Mesothelial cell of epicardium (in vitro differentiated cells): ENCODE measurements at places on chromosomes 1 and 21.

DNA sequence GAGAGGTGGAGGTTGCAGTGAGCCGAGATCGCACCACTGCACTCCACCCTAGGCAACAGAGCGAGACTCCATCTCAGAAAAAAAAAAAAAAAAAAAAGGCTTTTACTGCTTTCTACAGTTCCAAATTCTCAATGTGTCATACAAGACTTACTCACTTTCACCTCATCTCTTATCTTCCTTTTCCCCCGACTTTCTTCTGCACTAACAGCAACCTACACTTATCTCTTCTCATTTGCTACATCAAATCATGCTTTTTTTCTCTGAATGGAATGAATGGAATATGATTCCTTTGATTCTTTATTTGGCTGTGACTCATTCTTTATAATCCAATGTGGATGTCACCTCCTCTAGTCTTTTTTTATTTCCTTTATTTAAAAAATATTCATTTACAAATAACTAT lies 168.4 kb upstream of the DMRTA2 start:
- no peak for DNase-seq

DNA sequence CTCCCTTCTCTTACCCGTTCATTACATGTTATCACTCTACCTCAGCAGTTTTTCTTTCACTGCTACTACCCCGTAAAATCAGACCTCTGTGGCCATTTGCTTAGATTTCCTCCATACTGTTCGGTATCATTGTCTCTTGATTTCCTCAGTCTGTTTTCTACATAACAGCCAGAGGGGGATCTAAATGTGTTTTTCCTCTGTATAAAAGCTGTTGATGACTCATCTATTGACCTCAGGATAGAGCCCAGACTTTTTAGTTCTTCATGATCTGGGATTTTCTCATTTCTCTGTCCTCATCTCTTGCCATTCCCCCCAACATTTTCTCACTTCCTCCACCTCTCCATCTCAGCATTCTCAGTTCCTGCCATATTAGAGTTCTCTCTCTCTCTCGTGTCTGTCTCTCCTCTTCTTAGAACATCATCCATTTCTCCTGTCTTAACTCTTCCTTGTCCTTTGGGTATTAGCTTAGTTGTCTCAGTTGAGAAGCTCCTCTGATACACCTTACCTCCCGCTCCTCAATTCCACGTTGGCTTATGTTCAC lies 10.5 kb downstream of the OTUD3 start:
- no peak for DNase-seq

GRCh38 chr1:110896090-110896489 lies 23.1 kb downstream of the CD53 start:
- DNase-seq = no peak

- DNase-seq = no peak
Measured at GRCh38 chr1:1419813-1420653, 1.0 kb downstream of the ANKRD65 start.

GRCh38 chr1:110554871-110555801 lies 36.2 kb upstream of the KCNA10 start:
- DNase-seq = peak; percentile 69

GRCh38 chr1:51100264-51100880 lies 1.7 kb upstream of the C1orf185 start:
- DNase-seq = no peak

DNA sequence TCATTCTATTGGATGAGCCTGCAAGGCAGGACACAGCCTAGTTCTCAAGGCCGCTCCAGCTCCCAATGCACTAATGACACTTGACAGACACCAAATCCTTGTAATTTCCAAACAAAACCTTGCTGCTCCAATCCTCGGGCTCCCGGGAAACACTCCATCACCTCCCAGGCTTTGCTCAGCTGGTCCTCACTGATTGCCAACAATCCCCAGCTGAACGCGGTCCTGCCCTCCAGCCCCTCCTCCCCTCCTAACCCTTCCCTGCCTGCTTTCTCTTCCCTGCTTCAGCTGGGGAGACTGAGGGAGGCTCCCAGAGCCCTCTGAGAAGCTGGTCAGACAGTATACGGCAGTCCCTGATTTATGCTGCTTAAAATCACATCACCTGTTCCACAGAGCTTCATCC lies 114.4 kb upstream of the TNR start:
- no peak for DNase-seq

- no peak for DNase-seq
Measured at GRCh38 chr1:109733236-109733870, 7.5 kb downstream of the GSTM3 start.

DNA sequence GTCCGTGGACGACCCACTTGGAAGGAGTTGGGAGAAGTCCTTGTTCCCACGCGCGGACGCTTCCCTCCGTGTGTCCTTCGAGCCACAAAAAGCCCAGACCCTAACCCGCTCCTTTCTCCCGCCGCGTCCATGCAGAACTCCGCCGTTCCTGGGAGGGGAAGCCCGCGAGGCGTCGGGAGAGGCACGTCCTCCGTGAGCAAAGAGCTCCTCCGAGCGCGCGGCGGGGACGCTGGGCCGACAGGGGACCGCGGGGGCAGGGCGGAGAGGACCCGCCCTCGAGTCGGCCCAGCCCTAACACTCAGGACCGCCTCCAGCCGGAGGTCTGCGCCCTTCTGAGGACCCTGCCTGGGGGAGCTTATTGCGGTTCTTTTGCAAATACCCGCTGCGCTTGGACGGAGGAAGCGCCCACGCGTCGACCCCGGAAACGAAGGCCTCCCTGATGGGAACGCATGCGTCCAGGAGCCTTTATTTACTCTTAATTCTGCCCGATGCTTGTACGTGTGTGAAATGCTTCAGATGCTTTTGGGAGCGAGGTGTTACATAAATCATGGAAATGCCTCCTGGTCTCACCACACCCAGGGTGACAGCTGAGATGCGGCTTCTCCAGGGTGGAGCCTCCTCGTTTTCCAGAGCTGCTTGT lies 32.4 kb downstream of the PRMT2 start:
- no peak for DNase-seq

DNA sequence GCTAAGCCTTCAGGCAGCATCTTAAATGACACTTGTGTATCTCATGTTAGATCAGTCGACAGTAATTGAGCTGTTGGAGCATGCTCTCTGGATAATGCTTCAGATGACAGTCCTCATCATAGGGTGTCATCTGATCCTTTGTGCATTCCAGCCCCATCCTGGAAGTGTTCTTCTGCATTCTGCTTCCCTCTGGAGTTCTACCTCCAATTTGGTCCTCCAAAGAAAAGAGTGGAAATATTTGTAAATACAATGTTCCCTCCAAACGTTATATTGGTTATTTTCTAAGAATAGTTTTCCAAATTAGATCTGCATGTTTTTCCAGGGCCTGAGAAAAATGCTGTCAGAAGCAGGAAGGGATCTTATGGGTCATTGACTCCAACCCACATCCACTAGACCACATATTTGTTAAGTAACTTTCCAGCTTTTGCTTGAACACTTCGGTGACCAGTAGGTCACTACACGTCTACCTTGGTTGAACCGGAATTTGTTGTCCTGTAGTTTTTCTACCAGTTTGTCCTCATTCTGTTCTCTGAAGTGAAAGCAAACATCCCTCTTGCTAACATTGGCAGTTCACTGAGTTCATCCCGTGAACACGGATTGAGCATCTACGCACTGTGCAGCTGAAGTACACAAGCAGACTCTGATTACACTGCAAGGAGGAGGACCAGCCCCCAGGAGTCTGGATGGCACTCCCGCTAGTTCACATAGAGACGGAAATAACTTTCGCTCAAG lies 136.0 kb downstream of the TLR5 start:
- DNase-seq = no peak

- DNase-seq = no peak
Measured at GRCh38 chr1:243490748-243491686, 235.2 kb downstream of the SDCCAG8 start.

GRCh38 chr1:226202246-226202645 lies 15.7 kb upstream of the ACBD3 start:
- no peak for DNase-seq

- DNase-seq = no peak
Measured at GRCh38 chr1:19606817-19607642, 37.1 kb upstream of the NBL1 start.

DNA sequence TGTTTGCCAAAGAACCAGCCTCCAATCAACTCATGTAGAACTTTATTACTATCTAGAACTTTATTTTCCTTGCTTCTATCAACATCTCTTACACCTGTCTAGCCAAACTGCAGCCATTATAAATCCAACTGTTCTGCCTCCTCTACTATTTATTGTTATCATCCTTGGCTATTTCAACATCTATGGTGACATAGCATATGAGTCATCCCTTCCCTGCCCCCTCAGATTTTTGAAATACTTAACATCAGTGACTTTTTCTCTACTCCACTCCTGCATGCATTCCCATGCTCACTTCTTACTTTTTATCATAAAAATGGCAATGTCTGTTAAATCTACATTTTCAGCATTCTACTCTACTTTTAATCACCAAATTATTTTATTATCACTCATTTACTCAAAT lies 544.9 kb upstream of the NEGR1 start:
- DNase-seq = no peak

GRCh38 chr1:154716614-154717527 lies 108.9 kb upstream of the ADAR start:
- DNase-seq = no peak
